ENCODE measurements at places on chromosomes 6 and 20.

GRCh38 chr20:20083807-20084206 is 31.5 kb downstream of the CFAP61 start:
- peak; percentile 44 for DNase-seq

DNA sequence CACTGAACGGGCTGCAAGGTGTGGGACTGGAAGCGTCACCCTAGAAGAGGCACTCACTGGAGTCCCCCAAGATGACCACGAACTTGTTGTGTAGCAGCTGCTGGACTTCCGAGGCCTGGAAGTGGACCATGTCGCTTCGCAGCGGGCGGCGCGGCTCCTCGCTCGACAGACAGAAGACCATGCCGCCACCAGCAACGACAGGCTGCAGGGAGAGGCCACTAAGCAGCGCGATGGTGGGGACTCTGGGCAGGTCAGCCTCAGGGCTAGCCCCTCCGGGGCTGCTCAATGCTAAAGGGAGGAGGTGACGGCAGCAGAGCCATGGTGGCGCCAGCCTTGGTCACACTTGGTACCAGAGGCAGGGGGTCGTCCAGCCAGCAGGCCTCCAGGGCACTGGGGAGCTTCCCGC is 720 bp downstream of the PCED1A start:
- DNase-seq, result no peak

- DNase-seq, result no peak
These were observed 159.3 kb upstream of the CENPW start for GRCh38 chr6:126180585-126180984.

DNA sequence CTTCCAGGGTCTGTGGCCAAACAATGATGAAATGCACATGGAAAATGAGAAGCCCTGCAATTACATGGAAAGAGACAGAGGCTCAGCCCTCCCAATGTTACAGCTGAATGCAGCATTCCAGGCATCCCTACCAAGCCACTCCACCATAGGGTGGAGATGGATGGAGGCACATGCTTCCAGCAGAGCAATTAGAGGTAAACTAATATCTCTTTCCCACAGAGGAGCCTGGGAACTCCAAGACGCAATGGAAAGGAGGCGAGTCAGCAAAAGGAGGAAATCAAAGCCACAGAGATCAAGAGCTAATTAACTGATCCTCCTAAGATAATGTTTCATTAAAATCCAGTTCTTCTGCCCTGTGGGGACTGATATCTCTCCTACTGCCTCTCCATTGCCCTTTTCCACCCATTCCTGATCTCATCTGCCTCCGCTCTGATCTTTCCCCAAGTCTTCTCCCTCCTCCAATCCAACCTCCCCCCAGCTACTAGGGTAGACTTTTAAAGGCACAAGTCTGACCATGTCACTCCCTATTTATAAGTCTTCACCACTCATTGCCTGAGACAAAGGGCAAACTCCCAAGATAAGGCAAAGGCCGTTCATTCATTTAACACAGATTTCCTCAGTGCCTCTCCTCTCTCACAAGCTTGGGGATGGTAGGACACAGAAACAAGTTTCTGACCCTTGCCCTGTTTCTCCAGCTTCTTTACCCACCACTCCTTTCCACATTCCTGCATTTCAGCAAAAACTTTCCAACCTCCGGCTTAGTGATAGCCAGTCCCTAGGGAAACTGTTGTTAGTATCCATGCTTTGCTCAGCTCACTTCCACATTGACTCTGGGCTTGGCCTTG is 14.3 kb upstream of the KCNB1 start:
- DNase-seq, result no peak

GRCh38 chr20:63809856-63810255 is 21.2 kb downstream of the ZBTB46 start:
- no peak for DNase-seq

Measured in CD8-positive, alpha-beta memory T cell (primary cell).